Stimulated activated CD8-positive, alpha-beta memory T cell treated with anti-CD3 and anti-CD28 coated beads, Interleukin-15, amount 100 ng/mL, for 1 hour (primary cell): ENCODE measurements at places on chromosomes 3 and 15.

GRCh38 chr3:37594873-37595783 is 266.6 kb upstream of the CTDSPL start:
- no peak for DNase-seq

- no peak for DNase-seq
Observed at GRCh38 chr3:132228923-132229322, 88.3 kb upstream of the ACP3 start.

GRCh38 chr3:159082519-159082918 is 280.7 kb downstream of the MFSD1 start:
- no peak for DNase-seq

GRCh38 chr3:14368146-14368545 is 34.3 kb upstream of the SLC6A6 start:
- DNase-seq = no peak

DNA sequence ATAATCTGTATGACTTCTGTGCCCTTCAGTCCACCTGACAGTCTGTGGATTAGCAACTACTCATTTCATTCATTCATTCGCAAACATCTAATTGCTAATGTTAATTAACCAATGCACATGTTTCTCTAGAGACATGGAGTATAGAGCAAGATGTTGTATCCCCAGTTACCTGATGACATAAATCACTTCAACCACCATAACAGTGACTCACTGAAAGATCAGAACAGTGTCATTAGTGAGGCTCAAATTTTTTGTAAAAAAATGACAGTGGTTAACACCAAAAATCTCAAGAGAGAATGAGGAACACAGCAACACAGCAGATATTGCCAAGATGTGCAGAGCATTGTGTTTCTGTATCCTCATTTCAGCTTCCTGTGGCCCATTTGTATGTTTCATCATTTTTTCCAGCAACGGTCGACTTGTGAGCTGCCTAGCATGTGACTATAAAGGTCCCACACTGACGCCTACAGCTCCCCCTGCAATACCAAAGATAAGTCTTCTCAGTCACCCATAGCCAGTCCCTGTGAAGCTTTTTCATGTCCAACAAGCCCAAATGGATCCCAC is 3.7 kb upstream of the PLD1 start:
- DNase-seq = no peak

GRCh38 chr3:183981990-183982644 is 35.6 kb downstream of the ABCC5 start:
- DNase-seq = no peak
